ENCODE measurements at places on chromosomes 3 and 15.

DNA sequence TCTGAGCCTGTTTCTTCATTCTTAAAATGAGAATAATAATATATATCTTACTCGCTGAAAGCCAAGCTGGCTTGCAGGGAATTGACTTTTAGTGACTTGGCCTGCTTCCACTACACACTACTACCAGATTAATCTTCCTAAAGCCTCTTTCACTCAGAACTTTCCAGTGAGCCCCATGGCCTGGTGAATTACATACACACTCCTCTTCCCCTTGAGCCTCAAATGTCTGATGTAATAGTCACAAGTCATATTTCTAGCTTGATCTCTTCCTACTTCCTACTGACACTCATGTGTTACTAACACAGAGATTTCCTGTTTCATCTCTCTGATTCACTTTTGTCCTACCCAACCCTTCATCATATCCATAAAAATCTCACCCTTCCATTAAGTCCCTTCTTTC lies 82.7 kb upstream of the SOX2 start:
- DNase-seq: no peak

GRCh38 chr3:157059661-157060060 lies 100.3 kb downstream of the CCNL1 start:
- no peak for DNase-seq

GRCh38 chr3:93843981-93844380 lies 129.7 kb downstream of the PROS1 start:
- no peak for DNase-seq

GRCh38 chr3:157819270-157820156 lies 286.7 kb downstream of the SHOX2 start:
- DNase-seq: no peak

DNA sequence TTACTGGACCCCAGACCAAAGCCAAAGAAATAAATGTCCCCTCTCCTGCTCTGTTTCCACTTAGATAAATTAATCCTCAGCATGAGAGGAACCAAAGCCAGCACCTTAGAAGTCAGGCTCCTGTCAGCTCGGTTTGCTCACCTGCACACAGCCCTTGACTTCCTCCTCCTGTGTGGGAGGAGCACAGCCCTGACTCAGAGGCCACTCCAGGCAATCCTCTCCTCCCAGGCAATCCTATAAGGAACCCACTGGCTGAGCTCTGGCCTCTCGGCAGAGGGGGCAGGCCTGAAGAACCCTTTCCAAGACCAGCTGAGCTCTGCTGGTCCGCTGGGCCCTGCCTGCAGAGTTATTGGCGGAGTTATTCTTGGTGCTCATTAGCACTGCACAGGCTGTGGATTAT lies 30.8 kb downstream of the LIPC start:
- DNase-seq: no peak

- DNase-seq: no peak
Observed at GRCh38 chr3:106381939-106382335, 513.1 kb upstream of the CBLB start.

- no peak for DNase-seq
Observed at GRCh38 chr3:185290266-185290665, 36.4 kb upstream of the EHHADH start.

GRCh38 chr15:100373120-100373896 lies 31.5 kb upstream of the ADAMTS17 start:
- DNase-seq: no peak
